ENCODE measurements at places on chromosomes 1 and 21.

DNA sequence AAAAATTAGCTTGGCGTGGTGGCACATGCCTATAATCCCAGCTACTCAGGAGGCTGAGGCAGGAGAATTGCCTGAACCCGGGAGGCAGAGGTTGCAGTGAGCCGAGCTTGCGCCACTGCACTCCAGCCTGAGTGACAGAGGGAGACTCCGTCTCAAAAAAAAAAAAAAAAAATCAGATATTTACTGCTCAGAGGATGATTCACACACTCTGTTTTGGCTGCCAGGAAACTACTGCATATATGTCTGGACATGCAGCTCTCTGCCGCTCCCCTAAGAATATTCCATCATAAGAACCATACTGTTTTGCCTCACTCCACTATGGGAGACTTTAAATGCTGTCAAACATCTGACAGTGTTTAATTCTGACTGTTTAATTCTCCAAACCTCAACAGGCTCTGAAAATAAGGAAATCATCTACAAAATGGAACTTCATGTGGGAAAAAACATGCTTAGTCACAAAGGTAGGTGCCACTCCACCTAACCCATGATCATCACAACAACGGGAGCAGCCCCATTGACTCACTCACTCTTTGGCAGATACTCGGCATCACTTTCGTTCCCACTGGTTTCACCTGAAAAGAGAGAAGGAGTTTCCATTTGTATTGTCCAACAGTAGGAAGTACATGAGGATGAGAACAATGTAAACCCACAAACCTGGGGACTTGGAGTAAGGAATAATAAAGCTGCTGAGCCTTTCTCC lies 29.3 kb upstream of the BCAS2 start:
- no peak for DNase-seq

- no peak for DNase-seq
Measured at GRCh38 chr1:241485554-241485992, 34.0 kb downstream of the FH start.

GRCh38 chr21:44496564-44497550 lies 41.5 kb downstream of the LRRC3 start:
- no peak for DNase-seq

GRCh38 chr1:25971066-25971810 lies 26.6 kb downstream of the PAFAH2 start:
- DNase-seq: peak; percentile 19

Measured in stimulated activated CD4-positive, alpha-beta T cell treated with anti-CD3 and anti-CD28 coated beads, Interleukin-2, amount 100 ng/mL, for 4 hours (primary cell).